ENCODE measurements at places on chromosomes 5 and 9. TPM values are rescaled to one million over a fixed set of nuclear protein-coding genes. Genes with fewer than 3 reads are reported as not detected.

QRFP gene
- not detected for total RNA-seq

GALNT12 gene
- total RNA-seq = 0.22 TPM

C9orf50 gene
- not detected for total RNA-seq

DNA sequence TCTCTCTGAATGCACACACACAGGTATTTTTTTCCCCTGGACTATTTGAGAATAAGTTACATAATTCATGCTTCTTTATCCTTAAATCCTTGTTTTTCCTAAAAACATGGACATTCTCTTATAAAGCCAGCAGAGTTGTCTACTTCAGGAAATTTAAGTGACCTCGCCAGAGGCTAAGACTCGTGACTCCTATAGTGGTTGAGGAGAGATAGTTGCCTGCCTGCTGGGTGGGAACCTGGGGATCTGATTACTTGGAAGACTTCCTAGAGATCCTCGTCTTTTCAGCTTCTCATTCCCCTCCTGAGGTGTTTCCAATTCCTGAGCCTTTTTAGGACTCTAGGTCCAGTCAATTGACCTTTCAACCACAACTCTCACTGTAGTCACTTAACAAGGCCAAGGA, 5.5 kb downstream of the SLC30A5 start:
- no peak for DNase-seq

DNA sequence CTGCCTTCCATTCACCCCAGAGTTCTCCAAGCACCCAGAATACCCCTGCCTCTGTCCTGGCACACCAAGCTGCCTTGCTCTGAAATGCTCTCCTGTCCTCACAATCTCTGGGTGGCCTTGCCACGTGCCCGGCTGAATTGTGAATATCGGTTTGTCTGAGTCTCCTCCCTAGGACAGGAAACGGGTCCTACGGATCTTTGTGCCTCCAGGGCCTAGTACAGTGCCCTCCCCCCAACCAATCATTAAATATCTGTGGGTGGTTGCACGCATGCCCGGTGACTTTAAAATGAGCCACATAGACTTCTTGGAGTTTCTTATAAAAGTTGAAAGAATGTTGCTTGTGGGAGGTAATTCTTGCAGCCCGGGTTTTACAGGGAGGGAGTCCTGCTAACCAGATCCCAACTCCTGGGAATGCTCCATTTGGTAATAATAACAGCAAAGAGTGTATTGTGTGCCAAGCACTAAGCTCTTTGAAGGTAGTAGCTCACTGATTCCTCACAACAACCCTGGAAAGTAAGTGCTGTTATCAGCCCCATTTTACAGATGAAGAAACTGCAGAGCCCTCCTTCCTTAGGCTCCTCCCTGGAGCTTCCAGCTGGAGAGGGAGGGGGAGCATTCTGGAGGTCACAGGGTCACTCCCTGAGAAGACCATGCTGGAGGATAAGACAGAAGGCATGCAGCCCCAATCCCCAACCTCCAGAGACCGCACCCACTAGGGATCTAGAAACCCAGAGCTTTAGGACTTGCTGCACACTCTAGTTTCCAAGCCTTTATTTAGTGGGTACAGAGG, 23.4 kb downstream of the URM1 start:
- no peak for DNase-seq

GRCh38 chr5:24005384-24005783, 498.0 kb downstream of the PRDM9 start:
- DNase-seq = no peak

DNA sequence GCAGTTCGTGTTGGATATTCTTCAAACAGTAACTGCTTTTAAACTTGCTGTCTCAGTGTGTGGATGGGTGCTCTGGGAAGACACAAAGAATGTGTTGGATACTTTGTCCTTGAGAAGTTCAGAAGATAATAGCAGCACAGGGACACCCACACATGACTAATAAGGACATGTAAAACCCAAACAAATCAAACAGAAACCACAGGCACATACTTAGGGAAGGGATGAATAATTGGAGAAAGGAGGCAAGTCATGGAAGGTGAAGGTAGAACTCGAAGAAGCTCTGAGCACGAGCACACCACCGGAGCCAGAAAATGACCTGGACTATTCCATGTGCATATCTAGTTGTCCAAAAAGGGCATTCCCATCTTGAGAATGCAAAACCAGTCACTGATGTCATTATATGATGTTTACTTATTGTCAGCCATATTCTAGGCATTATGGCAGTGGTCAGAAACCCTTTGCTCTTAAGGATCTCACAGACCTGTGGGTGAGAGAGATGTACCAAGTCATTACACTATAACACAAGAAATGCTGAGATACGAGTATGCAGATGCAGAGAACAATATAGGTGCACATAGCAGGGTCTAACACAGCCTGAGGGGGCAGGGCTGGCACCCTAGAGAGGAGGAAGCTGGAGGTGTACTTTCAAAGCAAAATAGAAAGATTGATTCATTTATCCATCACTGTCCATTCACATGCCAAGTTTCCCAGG, 152.9 kb downstream of the PIK3R1 start:
- DNase-seq = no peak

DNA sequence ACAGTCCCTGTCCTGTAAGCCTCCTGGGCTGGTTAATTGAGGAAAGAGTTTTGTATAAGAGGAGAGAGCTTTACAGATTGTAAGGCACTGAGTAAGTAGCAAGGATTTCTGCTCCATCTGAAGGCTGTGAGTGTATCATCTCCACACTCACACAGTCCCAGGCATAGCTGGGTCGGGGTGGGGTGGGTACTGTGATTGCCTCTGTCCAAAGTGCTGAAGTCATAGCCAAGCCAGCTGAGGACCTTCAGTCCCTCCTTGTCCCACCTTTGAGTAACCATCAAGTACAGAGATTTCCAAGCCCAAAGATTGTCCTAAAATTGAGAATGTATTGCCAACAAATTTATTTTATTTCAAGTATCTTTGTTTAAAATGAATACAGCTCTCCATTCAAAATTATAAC, 5.5 kb upstream of the DNAJB5 start:
- DNase-seq = no peak

GRCh38 chr9:14031810-14032209, 282.1 kb downstream of the NFIB start:
- no peak for DNase-seq

GRCh38 chr9:132032238-132032950, 47.3 kb downstream of the MED27 start:
- DNase-seq = no peak

GRCh38 chr5:22947921-22948320, 94.8 kb upstream of the CDH12 start:
- no peak for DNase-seq

GRCh38 chr5:12204761-12205160, 300.5 kb upstream of the CTNND2 start:
- DNase-seq = no peak

GRCh38 chr9:92941861-92942260, 5.5 kb upstream of the FGD3 start:
- no peak for DNase-seq

DNA sequence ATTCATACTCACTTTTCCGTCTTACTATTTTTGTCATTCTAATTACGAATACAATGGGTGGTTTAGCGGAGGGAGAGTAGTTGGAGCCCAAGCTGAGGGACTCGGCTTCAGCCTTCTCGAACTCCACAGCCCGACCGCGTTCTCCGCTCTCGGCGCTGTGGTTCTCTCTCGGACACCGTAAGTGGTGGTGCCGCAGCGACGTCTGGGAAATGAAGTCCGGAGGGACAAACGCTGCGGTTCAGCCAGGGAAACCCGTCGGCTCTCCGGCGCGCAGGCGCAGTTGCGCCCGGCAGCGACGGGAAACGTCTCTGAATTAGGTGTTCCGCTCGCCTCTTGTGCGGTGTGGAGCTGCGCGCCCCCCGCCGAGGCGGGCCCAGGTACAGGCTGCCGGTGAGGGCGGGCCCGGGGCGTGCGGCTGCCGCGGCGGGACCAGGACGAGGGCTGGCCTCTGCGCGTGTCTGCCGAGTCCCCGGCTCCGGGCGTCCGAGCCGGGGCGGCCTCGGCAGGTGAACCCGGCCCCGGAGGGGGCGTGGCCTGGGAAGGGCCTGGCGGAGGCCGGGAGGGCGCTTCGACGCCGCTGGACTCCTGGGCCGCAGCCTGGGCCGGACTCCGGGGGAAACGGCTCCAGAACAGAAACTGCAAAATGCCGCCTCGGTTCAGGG, at the start of gene ZNF879:
Gene ZNF879 (plus strand): TSS at position 277 of the 662 bp plus-strand sequence. CDS start 1,201 bp downstream, outside the sequence.
- no peak for DNase-seq

GRCh38 chr5:4013106-4013898, 417.7 kb downstream of the IRX1 start:
- no peak for DNase-seq

- no peak for DNase-seq
These were observed 47.7 kb upstream of the ANGPTL2 start for GRCh38 chr9:127170103-127170502.

DNA sequence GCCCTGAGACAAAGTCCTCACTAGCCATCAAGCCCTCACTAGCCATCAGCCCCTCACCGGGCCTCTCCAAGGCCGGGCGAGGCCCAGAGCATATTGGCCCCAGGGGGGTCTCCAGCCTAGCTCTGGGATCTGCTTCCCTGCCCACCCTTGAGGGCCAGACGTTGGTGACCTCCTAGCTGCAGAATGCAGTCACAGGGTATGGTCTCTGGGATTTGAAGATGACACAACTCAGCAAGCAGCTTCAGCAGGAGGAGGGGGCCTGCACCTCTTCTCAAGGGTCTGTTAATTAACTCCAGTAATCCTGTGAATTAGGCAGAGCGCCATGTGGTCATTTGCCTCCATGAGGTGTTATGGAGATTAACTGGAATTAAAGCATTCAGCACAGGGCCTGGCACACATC, 116.9 kb upstream of the SPOCK1 start:
- no peak for DNase-seq

- no peak for DNase-seq
These were observed 51.9 kb upstream of the ZBED3 start for GRCh38 chr5:77139001-77139400.
